Fibroblast of lung (primary cell): ENCODE measurements at places on chromosomes 6 and 20.
A peak's percentile ranks its signal among the peaks of the same experiment; 100 is the strongest.

DNA sequence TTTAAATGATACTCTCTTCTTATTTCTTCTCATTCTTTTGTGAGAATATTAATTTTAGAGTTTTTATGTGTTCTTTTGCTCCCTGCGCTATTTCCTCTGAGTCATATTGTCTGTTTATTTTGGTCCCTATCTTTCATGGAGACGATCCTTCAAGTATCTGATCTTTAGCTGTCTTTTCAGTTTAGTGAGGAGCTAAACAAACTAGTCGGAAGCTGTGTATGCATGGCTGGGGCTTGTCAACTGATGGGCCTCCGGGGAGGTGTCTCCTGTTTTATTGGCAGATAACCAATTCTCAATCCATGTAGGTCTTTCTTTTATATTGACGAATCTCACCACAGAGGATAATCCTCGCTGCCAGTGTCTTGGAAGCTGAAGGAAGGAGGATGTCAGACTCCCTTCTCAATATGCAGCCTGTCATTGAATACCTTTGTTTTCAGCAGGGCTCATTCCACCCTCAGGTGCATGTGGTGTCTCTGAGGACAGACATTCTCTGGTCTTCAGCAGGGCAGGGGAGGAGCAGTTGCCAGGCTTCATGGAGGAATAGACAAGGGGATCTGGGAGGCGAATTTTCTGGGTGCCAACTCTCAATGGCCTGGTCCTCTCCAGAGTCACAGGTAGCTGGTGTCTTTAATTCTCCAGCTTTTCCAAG is 64.9 kb downstream of the RNF182 start:
- H3K36me3 ChIP-seq, result no peaks in the 10 kb centered on the region
- DNase-seq, result no peak

- H3K4me3 ChIP-seq, result no peak overlapping the region
- H3K4me1 ChIP-seq, result no peaks in the 10 kb centered on the region
- H3K27ac ChIP-seq, result no peak overlapping the region
- no peaks in the 10 kb centered on the region for H3K27me3 ChIP-seq
- no peak for DNase-seq
- no peaks in the 10 kb centered on the region for H3K36me3 ChIP-seq
Measured at GRCh38 chr6:156877126-156877863, 100.1 kb downstream of the ARID1B start.

GRCh38 chr6:35149891-35150566 is 8.9 kb upstream of the TCP11 start:
- no peaks in the 10 kb centered on the region for H3K36me3 ChIP-seq
- H3K4me3 ChIP-seq, result no peak overlapping the region
- no peaks in the 10 kb centered on the region for H3K27me3 ChIP-seq
- no peak for DNase-seq
- H3K27ac ChIP-seq, result no peak overlapping the region

DNA sequence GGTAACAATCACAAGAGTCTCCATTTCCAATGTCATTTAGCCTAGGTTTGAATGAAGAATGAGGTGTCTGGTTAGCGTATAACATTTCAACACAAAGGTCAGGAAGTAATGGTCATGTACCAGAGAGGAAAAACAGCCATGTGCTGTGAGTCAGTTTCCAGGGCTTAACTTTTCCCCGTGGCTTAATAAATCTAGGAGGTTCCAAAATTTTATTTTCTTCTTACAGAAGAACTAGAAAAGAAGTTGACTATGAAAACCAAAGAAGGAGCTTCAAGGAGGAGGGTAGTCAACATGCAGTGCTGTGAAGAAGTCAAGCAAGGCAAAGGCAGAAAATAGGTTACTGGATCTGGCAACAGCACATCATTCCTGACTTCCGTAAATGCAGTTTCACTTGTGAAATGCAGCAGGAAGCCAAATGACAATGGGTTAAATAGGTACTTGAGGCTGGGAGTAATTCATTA is 8.4 kb upstream of the GABRR2 start:
- H3K27me3 ChIP-seq, result no peaks in the 10 kb centered on the region
- no peaks in the 10 kb centered on the region for H3K36me3 ChIP-seq
- no peaks in the 10 kb centered on the region for H3K4me1 ChIP-seq

GRCh38 chr6:151009576-151009975 is 144.1 kb downstream of the MTHFD1L start:
- no peak for DNase-seq
- H3K4me3 ChIP-seq, result no peak overlapping the region
- H3K27ac ChIP-seq, result no peak overlapping the region
- no peaks in the 10 kb centered on the region for H3K27me3 ChIP-seq

GRCh38 chr6:129671442-129672340 is 38.3 kb downstream of the ARHGAP18 start:
- H3K36me3 ChIP-seq, result no peaks in the 10 kb centered on the region
- H3K27ac ChIP-seq, result peak overlapping the region; percentile 62
- H3K27me3 ChIP-seq, result no peaks in the 10 kb centered on the region
- peaks cover 17% of the 10 kb centered on the region for H3K4me1 ChIP-seq
- DNase-seq, result no peak

DNA sequence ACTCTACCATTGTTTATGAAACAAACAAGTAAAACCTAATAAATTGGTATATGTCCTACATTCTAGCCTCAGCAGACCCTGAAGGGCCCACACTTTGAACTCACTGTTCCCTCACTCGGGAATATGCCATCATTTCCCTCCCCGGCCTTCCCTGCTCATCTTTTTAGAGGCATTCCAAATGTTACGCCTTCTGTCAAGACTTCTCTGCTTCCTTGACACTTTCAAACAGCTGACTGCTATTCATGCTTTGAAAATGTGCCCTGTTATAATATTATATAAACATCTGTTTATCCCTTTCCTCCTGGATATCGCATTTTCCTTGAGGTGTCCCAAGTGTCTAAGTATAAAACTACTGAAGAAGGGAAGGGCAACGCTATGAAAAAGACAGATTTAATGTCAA is 249.5 kb upstream of the THEMIS start:
- H3K36me3 ChIP-seq, result no peaks in the 10 kb centered on the region
- no peak overlapping the region for H3K27ac ChIP-seq
- H3K27me3 ChIP-seq, result no peaks in the 10 kb centered on the region
- H3K4me3 ChIP-seq, result no peak overlapping the region
- DNase-seq, result no peak
- H3K4me1 ChIP-seq, result no peaks in the 10 kb centered on the region

- no peaks in the 10 kb centered on the region for H3K4me1 ChIP-seq
- DNase-seq, result no peak
- no peaks in the 10 kb centered on the region for H3K27me3 ChIP-seq
- H3K36me3 ChIP-seq, result no peaks in the 10 kb centered on the region
- no peak overlapping the region for H3K27ac ChIP-seq
Measured at GRCh38 chr6:143528164-143528811, 16.8 kb upstream of the FUCA2 start.

DNA sequence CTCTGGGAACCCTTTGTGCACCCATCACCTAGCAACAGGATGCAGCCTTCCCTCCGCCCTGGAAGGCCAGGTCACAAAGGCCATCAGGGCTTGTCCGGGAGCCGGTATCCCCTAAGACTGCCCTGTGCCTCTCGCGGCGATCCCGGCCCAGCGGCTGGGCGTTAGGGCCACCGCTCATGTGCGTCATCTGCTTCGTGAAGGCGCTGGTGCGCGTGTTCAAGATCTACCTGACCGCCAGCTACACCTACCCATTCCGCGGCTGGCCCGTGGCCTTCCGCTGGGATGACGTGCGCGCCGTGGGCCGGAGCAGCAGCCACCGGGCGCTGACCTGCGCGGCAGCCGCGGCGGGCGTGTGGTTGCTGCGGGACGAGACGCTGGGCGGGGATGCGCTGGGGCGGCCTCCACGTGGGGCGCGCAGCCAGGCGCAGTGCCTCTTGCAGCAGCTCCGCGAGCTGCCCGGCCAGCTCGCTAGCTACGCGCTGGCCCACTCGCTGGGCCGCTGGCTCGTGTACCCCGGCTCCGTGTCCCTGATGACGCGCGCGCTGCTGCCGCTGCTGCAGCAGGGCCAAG is at the start of gene ABHD16B:
ABHD16B (plus strand) TSS at position 134 of the 570 bp plus-strand sequence; CDS start at position 177, 43 bp downstream.
- no peak within 1 kb of the TSS for H3K27ac ChIP-seq
- peaks cover 25% of the 10 kb centered on the region for H3K4me1 ChIP-seq
- H3K4me3 ChIP-seq, result no peak within 1 kb of the TSS
- no peak for DNase-seq
- no peaks in the 10 kb centered on the region for H3K27me3 ChIP-seq

DNA sequence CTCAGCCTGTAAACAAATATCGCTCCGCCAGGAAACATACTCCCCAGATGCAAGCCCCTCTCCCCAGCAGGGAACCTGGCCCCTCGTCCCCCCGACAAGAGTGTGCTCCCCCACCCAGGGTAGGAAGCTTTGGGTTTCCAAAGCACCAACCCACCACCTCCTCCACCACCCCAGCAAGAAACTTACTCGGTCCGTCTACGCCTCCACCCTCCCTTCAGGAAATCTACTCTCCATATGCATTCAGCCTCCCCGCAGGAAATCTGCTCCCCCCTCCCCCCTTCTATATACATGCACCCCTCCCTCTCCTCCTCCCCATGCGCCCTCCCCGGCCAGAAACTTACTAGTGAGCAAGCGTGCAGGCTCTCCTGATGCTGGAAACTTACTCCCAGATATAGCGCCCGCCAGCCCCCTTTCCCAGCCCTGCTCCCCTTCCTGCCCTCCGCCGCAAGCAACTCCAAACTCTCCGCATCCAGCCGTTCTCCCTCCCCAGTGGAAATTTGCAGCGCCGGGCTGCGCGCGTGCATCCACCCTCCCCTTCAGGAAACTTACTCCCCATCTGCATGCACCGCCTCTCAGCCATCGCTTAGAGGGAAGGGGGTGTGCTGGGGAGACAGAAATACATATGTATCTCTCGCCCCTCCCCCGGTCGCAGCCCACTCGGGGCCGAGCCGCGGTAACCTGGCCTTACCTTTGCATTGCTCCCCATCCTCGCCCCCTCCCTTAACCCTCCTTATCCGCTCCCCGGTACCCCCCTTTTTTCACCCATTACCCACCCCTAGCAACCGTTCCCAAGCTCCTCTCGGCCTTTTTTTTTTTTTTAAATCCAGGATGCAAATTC is at the start of gene TRERF1:
TRERF1 (minus strand) TSS at position 594 of the 838 bp plus-strand sequence. CDS start 182,336 bp downstream, outside the sequence.
- H3K36me3 ChIP-seq, result no peaks in the 10 kb centered on the region
- peak within 1 kb of the TSS; percentile 77 for H3K27ac ChIP-seq

DNA sequence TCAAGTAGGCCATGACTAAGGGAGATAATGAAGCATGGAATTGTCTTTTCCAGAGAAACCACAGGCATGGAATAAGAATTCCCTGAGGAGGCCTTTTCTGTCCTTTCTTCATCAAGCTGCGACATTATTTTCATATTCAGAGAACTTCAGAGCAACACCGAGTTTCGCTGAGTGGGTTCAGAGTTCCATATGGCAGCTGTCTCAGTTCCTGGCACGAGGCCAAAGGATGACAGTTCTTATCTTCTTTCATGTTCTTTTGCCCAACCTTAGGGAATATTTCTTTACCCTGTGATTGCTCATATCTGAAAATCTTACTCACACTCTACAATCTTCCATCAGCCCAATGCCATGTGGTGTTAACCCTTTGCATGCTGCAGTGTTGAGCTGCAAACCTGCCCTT is 135.3 kb upstream of the BMP2 start:
- H3K4me1 ChIP-seq, result no peaks in the 10 kb centered on the region
- no peaks in the 10 kb centered on the region for H3K36me3 ChIP-seq
- H3K4me3 ChIP-seq, result no peak overlapping the region
- no peaks in the 10 kb centered on the region for H3K27me3 ChIP-seq
- no peak overlapping the region for H3K27ac ChIP-seq

- DNase-seq, result peak; percentile 76
- no peak overlapping the region for H3K4me3 ChIP-seq
- H3K36me3 ChIP-seq, result no peaks in the 10 kb centered on the region
- no peak overlapping the region for H3K27ac ChIP-seq
Measured at GRCh38 chr20:44166477-44166876, 20.5 kb downstream of the JPH2 start.

- H3K4me1 ChIP-seq, result no peaks in the 10 kb centered on the region
- no peak for DNase-seq
- H3K27ac ChIP-seq, result no peak overlapping the region
- H3K27me3 ChIP-seq, result no peaks in the 10 kb centered on the region
- no peaks in the 10 kb centered on the region for H3K36me3 ChIP-seq
Measured at GRCh38 chr6:21230536-21230935, 363.0 kb upstream of the SOX4 start.

DNA sequence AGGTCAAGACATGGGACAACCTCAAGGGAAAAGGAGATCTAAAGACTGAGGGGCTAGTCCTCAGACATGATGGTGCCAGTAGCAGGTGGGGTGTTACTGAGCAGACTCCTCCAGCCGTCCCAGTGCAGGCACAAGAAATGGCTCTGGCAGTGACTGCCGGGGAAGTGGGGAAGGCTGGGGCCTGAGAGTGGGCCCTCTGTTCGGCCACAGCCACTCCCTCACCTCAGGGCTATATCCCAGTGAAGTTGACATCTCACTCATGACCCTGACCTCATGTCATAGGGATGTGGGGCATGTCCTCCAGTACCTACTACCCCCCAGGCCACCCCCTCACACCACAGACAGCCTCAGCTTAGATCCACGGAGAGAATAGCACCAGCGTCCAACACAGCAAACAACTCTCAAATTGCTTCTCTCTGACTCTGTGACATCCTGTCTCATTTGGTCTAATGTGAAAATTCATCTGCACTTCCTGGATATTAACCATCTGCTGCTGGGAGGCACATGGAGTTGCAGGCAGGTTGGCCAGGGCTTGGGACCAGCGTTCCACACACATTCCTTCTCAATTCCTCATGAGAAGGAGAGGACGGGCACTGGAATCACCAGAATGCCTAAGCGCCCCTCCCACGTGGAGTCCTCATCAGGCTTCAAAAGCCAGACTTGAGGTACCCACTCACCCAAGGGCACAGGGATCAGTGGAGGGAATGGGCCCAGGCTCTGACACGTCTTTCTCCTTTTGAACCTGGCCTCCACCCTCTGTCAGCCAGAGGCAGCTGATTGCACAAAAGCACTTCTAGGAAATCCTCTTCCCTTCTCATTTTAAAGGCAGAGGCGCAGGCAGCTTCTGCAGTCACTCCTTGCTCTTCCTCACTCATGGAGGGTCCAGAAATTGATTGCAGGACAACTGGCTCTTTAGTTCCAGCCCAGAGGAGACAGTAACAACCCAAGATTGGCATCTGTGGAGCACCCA is 163.6 kb upstream of the CST7 start:
- H3K36me3 ChIP-seq, result no peaks in the 10 kb centered on the region
- no peak overlapping the region for H3K27ac ChIP-seq
- H3K27me3 ChIP-seq, result peaks cover 7% of the 10 kb centered on the region
- H3K4me3 ChIP-seq, result no peak overlapping the region

- no peaks in the 10 kb centered on the region for H3K4me1 ChIP-seq
- no peak overlapping the region for H3K27ac ChIP-seq
- no peak for DNase-seq
- H3K4me3 ChIP-seq, result no peak overlapping the region
- H3K27me3 ChIP-seq, result no peaks in the 10 kb centered on the region
- H3K36me3 ChIP-seq, result no peaks in the 10 kb centered on the region
Measured at GRCh38 chr6:89596484-89596883, 42.1 kb downstream of the LYRM2 start.

DNA sequence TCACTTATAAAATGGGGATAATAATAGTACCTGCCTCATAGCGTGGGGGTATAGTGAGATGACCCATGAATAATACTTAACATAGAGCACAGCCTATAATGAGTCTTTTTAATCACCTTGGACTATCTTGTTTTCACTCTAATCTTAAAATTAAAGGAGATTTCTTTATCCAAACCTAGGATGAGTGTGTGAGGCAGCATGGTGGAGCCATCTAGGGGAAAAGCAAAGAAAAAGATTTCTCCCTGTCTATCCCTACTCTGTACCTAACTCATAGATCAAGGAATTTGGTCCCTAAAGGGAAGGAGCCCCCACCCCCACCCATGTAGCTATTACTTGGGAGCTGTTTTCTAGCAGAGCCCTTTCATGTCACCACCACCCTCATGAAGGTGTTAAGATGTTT is 45.2 kb upstream of the PAK5 start:
- H3K4me3 ChIP-seq, result no peak overlapping the region
- H3K27ac ChIP-seq, result no peak overlapping the region
- H3K27me3 ChIP-seq, result no peaks in the 10 kb centered on the region
- H3K36me3 ChIP-seq, result no peaks in the 10 kb centered on the region
